Ureter (tissue), 1 donor: ENCODE measurements at places on chromosomes 12 and 14. TPM values are rescaled to one million over a fixed set of nuclear protein-coding genes. Genes with fewer than 3 reads are reported as not detected.

DNA sequence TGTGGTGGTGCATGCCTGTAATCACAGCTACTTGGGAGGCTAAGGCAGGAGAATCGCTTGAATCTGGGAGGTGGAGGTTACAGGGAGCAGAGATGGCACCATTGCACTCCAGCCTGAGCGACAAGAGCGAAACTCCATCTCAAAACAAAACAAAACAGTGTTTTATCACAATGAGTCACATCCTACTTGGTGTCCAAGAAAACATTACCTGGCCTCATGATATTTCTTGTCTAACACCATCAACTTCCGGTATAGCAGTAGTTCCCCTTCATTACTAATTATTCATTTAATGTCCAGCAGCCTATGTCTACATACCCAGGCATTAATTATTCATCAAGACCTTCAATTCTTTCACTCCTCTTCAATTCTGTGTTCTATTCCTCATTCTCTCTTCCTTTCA lies 115.5 kb downstream of the CCDC59 start:
- no peak for DNase-seq

DNA sequence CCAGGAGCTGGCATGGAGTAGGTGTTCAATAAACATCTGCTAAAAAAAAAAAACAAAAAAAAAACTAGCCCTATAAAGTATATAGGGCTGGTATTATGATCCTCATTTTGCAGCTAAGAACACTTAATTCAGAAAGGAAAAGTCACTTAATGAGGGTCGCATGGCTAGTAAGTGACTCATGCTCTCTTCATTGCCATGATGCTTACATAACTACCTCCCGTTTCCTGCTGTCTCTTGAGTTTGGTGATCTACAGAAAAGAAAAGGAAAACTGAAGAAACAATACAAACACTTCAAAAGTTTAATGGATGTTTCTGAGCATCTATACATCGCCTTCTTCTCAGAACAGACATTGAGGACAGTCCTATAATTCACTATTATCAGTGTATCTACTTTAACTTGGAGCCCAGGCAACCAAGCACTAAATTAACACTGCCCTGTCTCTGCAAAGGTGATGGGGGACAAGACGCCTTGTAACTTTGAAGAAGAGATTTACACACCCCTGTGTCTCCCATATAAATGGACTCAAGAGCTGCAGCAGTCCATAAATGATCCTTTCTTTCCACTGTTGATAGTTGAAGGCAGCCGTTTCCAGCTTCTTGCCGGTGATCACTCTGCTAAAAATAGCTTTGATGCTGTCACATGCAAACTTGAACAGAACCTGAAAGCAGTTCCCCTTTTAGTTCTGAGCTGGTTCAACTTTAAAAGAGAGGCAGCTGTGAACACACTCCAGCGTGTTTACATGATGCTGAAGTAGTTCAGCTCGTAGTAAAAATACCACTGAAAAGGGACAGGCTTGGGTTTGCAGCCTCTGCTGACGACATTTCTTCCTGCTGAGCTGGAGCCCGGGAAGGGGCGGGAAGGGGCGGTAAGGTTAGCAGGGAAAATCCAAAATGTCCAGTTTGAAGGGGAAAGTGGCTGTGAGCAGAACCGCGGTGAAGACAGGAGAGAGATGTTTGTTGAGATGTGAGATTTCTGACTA lies 113.3 kb downstream of the FOXN3 start:
- DNase-seq = peak; percentile 64

DNA sequence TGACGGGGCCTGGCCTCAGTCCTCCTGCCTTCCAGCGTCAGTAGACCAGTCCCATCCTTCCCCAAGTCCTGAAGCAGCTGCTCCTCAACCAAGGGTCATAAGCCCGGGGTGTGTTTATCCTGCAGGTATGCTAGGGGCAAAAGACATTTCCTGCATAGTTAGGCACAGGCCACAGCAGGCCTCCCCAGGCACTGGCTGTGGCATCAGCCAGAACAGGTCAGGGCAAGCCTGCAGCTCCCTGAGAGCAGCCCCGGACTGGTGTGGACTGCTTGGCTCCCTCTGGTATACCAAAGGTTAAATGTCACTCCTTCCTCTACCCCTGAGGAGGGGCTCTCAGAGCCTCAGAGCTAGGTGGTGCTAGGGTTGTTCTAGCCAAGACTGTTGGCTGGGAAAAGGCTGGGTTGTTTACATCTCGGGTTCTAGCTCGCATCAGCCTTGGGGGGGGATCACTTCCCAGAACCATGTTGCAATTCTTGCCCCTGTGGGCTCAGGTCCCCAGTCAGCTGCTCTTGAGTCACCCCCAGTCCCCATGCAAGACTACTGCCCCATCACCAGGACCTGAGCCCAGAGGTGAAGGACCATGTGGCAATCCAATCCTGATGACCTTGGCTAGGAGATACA lies 2.9 kb downstream of the MMP14 start:
- peak; percentile 74 for DNase-seq

GRCh38 chr12:86290615-86291014 lies 34.4 kb upstream of the MGAT4C start:
- DNase-seq = no peak

TAS2R14 gene
- total RNA-seq = 8.0 TPM

KRT4 gene
- total RNA-seq = 0.81 TPM

GRCh38 chr14:96100161-96101064 lies 61.3 kb downstream of the C14orf132 start:
- peak; percentile 83 for DNase-seq

RARG gene
- 101 TPM for total RNA-seq

DNA sequence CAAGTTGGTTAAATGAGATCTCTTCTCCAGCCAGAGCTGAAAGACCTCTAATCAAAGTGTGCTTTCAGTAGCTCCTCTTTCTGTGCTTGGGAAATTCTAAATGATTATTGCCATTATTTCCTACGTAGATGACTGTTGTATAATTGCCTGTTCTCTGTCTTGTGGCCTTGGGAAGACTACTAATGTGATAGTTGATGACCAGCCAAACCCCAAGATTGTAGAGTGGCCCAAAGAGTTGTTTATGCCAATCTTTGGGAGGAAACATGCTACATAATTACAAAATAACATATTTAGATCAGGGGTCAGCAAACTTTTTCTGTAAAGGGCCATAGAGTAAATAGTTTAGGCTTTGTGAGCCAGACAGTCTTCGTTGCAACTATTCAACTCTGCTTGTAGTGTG lies 135.1 kb upstream of the DIO2 start:
- DNase-seq = no peak

DNA sequence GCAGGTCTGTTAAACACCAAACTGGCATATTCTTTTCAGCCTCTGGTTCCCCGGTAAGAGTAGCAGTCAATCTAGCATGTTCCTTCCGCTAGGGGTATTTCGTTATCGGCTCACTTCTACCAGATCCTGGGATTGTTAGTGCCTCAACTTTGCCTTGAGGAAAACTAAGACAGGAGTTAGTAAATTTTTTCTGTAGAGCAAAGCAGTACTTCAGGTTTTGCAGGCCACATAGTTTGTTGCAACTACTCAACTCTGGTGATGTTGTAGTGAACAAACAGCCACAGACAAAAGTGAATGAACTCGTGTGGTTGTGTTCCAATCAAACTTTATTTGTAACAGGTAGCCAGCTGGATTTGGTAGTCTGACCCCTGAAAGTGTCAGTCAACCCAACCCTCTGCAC lies 6.3 kb upstream of the CDH24 start:
- DNase-seq = no peak

DNA sequence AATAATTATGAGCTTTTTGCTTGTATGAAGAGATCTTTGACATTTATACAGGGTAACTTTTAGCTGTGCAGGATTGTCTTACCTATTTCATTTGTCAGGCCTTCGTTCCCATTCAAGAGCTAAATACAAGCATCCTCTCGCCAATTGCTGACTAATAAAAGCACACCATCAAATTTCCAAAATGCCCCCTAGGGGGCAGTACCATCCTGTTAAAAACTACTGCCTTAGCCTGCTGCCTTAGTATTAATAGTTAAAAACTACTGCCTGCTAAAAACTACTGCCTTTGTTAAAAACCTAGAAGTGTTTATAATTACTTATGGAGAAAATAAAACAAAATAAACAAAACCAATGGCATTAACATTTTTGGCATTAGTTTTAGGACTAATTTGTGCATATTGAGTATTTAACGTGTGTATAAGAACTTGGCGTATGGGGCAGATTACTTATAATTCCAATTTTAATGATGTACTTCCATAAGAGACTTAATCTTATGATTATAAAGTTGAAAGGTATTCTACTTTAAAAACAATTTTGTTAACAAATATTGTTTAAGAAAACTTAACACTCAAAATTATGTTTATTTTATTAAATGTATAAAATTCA lies 3.0 kb upstream of the IFI27L2 start:
- no peak for DNase-seq

TMBIM6 gene
- 603 TPM for total RNA-seq

DNA sequence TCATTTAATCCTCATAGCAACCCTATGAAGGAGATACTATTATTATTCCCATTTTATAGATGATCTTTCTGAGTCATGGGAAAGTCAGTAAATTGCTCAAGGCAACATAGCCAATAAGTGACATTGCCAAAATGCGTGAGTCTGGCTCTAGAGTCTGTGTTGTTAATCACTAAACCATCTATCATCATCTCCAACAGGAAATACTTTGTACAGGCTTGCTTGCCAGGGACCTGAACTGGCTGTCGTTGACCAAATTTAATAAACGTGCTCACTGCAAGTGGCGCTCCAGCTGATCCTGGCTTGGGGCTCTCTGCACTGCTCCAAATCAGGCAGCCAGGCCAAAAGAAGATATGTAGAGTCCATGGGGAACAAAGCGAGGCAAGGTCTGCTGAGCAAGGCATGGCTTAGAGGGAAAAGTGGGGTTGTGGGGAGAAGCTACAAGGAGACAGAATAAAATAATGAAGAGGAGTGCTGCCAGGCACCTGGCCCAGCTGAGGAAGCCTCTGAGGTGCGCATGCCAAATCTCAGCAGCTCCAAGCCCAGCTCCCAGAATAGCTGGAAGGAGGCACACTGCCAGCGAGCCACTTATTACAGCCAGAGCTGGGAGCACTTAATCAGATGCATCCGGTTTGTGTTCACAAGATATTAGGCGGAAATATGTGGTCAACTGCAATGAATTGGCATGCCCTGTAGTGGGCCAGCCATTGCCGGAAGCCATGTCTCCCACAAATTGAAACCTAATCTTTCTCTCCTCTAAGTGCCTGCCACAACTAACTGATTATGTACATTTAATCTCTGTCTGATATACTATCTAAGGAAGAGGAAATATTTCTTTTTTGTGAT lies 43.3 kb upstream of the PTPRO start:
- DNase-seq = peak; percentile 76

EXOC3L4 gene
- 2.5 TPM for total RNA-seq

ZDHHC22 gene
- not detected for total RNA-seq

KRT8 gene
- 815 TPM for total RNA-seq

FRS2 gene
- 38.2 TPM for total RNA-seq

- DNase-seq = no peak
Measured at GRCh38 chr12:79046021-79046420, 181.4 kb downstream of the SYT1 start.

GRCh38 chr14:102180248-102180998 lies 40.7 kb downstream of the WDR20 start:
- DNase-seq = no peak

ITGA7 gene
- 99.7 TPM for total RNA-seq

GRCh38 chr14:102770147-102771123 lies 6.8 kb upstream of the TRAF3 start:
- no peak for DNase-seq

- DNase-seq = no peak
Measured at GRCh38 chr12:46559311-46559710, 186.7 kb upstream of the SLC38A2 start.

- peak; percentile 75 for DNase-seq
Measured at GRCh38 chr14:99560922-99561683, 42.9 kb downstream of the CCDC85C start.

DNA sequence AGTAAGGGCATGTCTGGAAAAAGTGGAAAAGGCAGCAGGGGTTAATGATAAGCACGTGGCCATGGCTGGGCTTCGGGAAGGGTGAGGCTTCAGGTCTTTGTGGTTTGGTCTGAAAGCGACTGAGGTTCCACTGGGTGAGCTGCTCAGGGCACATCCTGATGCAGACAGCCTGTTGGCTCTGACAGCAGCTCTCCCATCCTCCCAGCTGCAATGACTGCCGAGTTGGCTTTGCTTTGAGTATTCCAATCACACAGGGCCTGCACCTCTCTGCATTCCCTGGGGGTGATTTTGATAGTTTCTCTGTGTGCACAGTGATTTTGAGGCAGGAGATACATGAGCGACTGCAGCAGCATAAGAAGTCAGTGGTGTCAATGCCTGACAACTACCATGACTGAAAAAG lies 390.7 kb downstream of the APAF1 start:
- no peak for DNase-seq

DNA sequence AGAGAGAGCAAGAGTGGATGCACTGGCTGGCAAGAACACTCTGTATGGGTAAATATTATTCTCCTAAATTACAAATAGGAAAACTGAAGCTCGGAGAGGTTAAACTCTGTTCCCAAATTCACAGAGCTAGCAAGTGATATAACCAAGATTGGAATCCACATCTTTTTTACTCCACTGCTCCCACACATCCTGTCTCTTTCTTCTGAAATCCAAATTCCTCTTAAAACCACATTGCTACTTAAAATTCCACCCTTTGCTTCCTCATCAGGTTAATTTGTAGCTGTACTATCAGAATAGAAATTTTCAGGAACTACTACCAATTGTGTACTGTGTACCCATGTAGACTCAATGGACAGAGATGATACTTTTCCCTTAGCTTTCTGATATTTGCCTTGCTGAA lies 74.4 kb downstream of the ARMH4 start:
- no peak for DNase-seq

GRCh38 chr12:120292661-120293531 lies at the start of gene RNU4-1:
Gene RNU4-1, minus strand, starts transcription at chr12:120293237.
- DNase-seq = peak; percentile 83
